Stimulated activated CD4-positive, alpha-beta T cell treated with anti-CD3 and anti-CD28 coated beads, Interleukin-1b, Interleukin-23, amount 100 ng/mL, for 24 hours (primary cell): ENCODE measurements at places on chromosomes 16 and 17.

GRCh38 chr16:12339686-12340085, 363.2 kb downstream of the SNX29 start:
- DNase-seq, result no peak

GRCh38 chr17:9002606-9003354, 18.5 kb upstream of the NTN1 start:
- no peak for DNase-seq

DNA sequence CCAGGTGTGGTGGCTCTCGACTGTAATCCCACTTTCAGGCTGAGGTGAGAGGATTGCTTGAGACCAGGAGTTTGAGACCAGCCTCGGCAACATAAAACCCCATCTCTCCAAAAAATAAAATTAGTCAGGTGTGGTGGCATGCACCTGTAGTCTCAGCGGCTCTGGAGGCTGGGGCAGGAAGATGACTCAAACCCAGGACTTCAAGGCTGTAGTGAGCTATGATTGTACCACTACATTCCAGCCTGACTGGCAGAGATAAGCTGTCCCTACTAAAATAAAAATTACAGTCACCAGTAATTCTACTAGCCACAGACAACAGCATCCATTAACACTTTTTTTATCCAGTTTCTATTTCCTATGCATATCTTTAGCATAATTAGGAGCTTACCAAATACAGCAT, 176.3 kb downstream of the CPPED1 start:
- DNase-seq, result no peak

DNA sequence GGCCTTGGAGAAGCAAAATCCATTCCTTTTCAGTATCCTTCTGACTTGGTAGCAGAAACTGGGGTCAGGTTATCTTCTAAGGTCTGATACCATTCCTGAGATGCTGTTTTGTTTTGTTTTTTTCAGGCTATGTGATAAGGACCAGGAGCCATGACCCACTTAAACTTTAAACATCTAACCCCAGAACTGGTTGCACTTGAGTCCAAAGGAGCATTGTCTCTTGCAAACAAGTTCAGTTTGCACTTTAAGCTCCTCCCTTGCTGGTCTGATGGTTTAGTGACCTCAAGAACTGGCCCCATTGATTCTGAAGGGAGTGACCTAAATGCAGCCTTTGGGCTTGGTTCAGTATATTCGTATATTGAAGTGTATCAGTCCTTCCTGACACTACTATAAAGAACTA, 75.2 kb downstream of the ERCC4 start:
- DNase-seq, result no peak

- DNase-seq, result no peak
Observed at GRCh38 chr17:79633993-79634813, 23.4 kb upstream of the RBFOX3 start.

DNA sequence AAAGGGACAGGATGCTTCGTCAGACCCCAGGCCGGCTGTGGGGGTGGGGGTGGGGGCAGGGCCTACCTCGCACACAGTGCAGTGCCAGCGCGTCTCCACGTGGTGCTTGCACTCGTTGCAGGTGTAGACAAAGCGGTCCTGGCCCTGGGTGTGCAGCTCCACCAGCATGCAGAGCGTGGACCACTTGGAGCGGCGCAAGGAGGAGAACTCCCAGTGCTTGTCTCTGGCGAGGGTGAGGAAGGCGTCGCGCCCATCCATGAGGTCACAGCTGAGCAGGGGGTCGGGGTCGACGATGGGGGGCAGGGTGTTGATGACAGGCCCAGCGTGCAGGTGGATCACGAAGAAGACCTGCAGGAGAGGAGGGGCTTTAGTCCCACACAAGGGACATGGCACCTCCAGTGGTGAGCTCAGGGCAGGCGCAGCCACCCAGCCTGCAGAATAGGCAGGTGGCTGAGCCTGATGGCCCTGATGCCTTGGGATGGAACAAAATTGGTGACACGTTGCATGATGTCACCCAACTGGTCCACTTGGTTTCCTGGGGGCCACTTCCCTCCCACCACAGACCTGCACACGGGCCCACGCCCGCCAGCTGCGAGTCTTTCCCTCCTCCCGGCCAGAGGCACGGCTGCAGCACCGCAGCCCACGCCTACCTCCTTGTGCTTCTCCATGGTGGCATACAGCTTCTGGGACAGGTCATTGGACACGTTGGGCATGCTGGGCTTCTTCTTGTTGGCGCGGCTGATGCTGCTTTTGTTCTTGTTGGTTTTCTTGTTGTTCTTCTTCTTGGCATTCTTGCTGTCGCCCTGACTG, 14.0 kb upstream of the TRAP1 start:
- no peak for DNase-seq

GRCh38 chr17:76696763-76697701, 13.7 kb downstream of the MXRA7 start:
- no peak for DNase-seq

DNA sequence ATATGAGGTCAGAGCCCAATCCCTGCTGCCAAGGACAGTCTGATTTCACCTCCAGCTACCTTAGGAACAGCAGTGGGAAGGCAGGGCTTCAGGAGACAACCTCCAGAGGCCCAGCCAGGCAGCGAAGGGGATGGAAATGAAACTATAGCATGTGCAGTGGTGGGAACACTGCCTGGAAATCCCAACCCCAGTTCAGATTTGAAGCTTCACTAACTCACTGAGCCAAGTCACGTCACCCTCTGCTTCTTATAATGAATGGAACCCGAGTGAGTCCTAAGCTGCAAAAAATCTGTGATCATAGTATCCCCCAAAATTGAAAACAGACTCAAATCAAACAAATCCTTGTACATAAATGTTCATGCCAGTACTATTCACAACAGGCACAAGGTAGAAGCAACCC, 36.0 kb upstream of the SLC39A11 start:
- no peak for DNase-seq

DNA sequence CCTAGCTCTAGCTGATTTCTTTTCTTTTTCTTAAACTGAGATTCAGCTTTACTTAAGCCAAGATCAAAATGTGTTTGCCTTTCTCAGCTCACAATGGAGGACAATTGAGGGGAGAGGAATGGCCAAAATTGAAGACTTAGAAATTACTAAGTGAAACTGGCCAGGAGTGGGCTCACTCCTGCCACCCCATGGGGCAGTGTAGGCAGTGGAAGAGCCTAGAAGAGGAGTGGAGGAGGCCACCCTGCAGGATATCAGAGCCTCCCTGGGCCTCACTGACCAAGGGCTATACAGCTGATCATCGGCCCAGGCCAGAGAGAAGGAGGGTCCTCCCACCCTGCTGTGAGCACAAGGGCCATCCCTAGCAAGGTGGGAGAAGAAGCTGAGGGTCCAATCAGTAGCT, 119.8 kb downstream of the CCT6B start:
- no peak for DNase-seq

GRCh38 chr17:81520021-81520901, 7.7 kb upstream of the ACTG1 start:
- no peak for DNase-seq
